ENCODE measurements at places on chromosomes 7 and 10.
A peak's percentile ranks its signal among the peaks of the same experiment; 100 is the strongest.

DNA sequence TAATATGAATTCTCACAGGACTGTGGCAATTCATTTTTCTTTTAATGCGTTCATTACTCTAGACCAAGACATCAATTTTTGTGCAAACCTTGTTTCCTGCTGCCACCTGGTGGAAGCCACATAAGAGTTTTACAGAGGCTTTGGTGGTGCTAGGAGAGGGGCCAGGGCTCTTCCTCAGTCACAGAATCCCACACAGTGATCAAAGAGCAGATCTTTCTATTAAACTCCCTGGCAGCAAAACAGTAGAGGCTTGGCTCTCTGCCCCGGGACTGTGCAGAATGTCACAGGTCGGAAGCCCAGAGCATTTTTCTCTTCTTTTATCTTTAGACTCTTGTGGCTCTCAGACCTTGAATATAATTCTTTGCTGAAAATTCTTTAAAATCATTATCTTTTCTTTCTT lies 506.4 kb upstream of the C7orf33 start:
- ATAC-seq: no peak

- ATAC-seq: no peak
Measured at GRCh38 chr7:68613897-68614296, 984.4 kb upstream of the AUTS2 start.

DNA sequence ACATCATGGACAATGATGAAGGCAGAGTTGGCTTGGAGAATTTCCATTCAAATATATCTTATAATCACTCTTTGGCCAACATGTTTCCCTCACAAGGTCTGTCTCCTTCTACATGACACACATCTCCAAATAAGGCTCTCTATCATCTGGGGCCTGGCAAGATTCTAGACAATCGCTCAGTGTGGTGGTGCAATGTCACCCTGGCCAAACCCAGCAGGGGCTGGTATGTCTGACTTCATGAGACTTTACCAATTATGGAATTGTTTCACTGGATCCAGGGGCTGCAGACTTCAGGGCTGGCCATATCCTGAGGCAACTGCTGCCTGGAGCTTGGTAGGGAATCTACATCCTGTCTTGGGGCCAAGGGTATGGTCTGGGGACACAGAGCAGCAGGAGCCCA lies 319.0 kb downstream of the PLXNA4 start:
- no peak for ATAC-seq

DNA sequence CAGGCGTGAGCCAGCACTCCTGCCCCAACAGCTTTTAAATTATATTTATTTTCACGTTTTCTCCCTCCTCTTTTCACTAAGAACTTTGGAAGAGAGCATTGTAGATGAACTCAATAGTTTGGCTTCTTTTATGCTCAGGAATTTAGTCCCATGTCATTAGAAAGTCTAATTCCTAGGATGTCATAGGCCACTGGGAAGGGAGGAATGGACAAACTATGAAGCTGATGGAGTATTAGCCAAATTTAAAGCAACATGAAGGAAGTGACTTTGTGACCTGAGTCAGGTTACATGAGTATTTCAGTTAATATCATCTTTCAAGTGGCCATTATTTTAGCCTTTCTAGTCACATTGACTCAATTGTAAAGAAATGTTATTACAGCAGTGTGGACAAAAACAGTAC lies 18.0 kb upstream of the OPN4 start:
- no peak for ATAC-seq

DNA sequence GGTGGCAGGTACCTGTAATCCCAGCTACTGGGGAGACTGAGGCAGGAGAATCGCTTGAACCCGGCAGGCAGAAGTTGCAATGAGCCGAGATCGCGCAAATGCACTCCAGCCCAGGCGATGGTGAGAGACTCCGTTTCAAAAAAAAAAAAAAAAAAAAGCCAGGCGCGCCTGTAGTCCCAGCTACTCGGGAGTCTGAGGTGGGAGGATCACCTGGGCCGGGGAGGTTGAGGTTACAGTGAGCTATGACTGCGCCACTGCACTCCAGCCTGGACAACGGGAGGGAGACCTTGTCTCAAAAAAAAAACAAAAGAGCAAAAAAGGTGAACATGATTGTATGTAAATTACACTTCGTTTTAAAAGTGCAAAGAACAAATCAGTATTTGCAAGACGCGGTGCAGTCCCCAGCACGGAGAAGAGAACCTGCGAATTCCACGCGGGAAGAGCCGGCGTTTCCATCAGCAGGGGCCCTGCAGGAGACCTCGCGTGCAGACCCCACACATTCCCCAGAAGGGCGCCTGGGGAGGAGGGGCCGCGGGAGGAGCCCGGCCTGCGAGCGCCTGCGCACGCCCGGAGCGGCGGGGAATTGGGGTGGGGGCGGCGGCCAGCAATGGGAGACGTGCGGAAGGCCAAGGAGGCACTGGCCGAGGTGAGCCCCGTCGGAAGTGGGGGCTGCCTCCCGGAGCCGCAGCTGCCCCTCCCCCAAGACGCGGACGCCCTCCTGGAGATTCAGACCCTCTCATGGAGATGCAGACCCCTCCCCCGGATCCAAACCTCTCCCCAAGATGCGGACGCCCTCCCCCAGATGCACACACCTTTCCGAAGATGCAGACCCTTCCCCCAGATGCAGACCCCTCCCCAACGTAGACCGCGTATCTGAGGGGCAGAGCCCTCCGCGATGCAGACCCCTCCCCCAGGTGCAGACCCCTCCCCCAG lies 16.7 kb upstream of the SUN1 start:
- no peak for ATAC-seq

- ATAC-seq: peak; percentile 43
Measured at GRCh38 chr7:5450549-5451327, 27.1 kb upstream of the TNRC18 start.

GRCh38 chr7:55193245-55193644 lies 171.9 kb upstream of the LANCL2 start:
- no peak for ATAC-seq

DNA sequence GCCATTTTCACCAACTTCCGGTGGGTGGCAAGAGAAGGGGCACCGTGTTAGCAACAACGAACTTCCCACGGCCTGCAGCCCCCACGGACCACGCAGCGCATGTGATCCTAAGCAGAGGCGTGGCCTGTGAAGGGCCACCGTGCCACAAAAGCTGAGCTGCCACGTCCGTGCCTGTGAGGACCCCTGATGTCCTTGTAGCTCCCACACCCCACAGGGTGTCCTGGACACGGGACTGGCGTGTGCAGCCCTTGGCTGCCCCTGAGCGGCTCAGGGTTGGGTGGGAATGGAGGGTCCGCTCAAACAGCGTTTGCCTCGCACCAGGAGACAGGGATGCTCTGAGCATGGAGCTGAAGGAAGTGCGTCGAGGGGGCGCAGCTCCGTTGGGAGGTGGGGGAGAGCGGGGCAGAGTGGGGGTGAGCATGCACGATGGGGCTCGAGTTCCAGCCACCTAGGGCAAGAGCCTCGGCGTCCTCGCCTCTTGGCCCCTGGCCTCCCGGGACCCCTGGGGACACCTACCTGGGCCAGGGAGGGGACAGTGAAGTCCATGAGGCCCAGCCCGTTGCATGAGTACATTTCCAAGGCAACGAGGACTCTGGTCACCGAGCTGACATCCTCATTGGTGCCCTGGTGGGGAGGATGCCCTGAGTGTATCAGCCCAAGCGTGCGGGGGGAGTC lies 33.6 kb downstream of the CFAP46 start:
- ATAC-seq: no peak

DNA sequence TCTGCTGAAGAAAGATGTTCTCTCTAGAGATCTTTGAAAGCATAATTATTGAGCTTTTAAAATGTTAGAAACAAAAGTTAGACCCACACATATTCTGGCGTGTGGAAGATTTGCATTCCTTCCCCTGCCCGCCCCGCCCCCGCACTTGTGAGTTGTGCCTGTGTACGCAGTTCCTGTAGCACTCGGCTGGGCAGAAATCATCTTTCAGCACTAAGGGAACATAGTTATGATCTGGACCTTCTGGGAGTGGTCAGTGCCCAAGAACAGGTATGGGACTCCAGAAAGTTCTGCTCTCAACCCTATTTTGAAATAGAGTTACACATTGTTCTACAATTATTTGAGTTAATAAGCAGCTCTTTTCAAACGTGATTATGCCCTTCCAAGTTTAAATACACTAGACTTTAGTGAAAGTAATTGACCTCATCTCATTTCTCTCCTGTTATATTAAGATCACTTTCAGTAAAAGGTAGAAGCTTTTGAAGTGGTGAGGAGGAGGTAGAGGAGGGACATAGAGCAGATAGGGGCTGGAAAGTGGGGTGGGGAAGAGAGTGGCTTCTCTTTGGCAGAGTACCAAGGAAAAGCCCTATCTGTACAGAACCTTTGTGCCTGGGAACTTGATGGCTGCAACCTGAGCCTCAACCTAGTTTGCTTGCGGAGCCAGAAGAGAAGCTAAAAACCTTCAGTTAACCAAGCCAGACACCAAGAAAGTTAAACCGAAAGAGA lies 5.7 kb downstream of the BLVRA start:
- no peak for ATAC-seq

- peak; percentile 53 for ATAC-seq
Measured at GRCh38 chr7:137961200-137962177, 40.4 kb downstream of the CREB3L2 start.

DNA sequence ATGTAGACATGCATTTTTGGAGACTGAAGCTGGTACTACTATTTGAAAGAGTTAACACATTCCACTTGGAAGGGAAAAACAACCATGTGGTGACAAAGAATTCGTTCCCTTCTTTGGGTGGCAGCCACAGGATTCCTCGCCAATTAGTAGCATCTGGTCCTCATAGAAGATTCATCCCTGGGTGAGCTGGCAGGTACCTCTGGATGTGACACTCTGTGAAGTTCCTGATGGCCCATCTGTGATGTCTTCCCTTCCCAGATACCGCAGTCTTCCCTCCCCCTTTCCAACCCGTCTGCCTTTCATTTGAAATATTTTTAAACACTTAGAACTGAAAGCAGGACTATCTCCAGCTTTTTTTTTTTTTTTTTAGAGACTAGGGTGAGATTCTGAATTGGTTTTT lies 569.5 kb downstream of the TYW1 start:
- ATAC-seq: no peak

- ATAC-seq: no peak
Measured at GRCh38 chr10:75859141-75859540, 427.7 kb downstream of the LRMDA start.

GRCh38 chr10:100433253-100434240 lies 29.3 kb upstream of the WNT8B start:
- peak; percentile 97 for ATAC-seq

DNA sequence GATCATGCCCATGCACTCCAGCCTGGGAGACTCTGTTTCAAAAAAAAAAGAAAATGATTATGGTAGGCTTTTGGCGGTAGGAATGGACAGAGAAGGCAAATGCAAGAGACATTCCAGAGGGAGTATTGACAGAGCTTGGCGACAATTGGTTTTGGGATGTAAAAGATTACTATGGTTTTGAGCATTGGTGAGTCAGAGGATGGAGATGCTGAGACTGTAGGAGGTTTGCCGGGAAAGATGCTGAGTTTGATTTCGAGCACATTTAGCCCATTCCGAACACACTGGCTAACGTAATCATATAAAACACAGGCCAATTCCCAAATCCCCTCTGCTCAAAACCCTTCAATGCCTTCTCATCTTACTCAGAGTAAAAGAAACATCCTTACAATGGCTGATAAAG lies 161.6 kb upstream of the MKLN1 start:
- ATAC-seq: no peak

GRCh38 chr7:143408686-143409561 lies at the start of gene EPHA1:
Gene EPHA1, minus strand, starts transcription at chr7:143408856. Its CDS starts 51 bp downstream, at chr7:143408805.
- peak; percentile 87 for ATAC-seq

- ATAC-seq: peak; percentile 95
Measured at GRCh38 chr10:24731942-24732341, 8.3 kb upstream of the ARHGAP21 start.

DNA sequence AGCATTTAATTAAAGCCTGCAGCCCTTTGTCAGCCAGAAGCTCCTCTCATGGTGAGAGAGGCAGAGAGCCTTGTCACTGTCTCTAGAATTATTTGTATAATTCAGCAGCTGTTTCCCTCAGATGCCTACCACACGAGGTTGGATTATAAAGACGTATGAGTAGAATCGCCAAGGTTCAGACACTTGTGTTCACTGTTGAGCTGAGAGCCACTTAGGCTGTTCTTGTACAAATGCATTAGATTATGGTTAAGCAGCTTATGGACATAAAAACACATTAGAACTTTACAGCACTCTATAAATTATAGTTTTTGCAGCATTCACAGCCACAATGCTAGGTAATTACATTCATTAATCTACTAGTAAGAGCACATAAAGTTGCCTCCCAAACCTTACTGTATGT lies 282.6 kb downstream of the AUTS2 start:
- ATAC-seq: no peak

DNA sequence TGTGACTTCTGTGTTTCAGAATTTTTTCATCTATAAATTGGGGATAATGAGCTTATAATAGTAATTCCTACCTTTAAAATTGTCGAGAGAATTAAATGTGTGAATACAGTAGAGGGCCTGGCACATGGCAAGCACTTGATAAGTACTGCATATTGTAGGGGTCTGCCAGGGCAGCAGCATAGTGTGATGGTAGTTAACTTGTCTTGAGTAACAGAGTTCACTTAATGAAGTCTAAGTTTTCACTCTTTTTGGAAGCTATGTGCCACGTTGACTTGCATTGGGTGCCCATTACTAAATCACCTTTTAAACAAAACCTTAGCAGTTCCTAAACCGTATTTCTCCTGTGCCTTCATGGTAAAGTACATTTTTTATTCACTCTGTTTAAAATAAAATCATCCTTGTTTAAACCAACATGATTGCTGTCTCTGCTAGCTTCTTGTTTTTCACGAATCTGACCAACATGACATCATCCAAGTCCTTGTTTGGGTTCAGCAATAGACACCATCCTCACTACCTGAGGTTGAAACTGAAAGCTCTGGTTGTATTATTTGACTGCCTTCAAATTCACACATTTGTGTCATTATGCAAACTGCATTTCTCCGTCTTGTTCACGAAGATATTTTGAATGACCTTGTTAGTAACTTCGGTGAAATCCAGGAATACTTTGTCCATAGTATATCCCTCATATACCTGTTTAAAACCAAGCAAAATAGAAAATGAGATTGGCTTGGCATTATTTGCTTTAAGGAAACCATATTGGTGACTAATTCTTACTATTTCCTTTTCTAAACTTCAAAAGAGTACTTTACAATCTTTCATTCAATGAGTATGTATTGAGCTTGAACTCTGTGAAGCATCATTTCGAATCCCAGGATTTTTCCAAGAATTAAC lies 340.2 kb downstream of the SUGCT start:
- ATAC-seq: no peak

GRCh38 chr7:41107330-41107937 lies 595.5 kb downstream of the INHBA start:
- ATAC-seq: peak; percentile 95

GRCh38 chr10:36254199-36254598 lies 612.1 kb upstream of the FZD8 start:
- ATAC-seq: no peak

- ATAC-seq: peak; percentile 56
Measured at GRCh38 chr10:78936412-78937342, 132.1 kb upstream of the ZMIZ1 start.

- ATAC-seq: no peak
Measured at GRCh38 chr10:4635388-4635787, 190.6 kb upstream of the AKR1E2 start.
